Effector CD4-positive, alpha-beta T cell (primary cell): ENCODE measurements at places on chromosomes 13 and 19.

GRCh38 chr13:35876601-35877000 is 254.6 kb downstream of the DCLK1 start:
- no peak for DNase-seq

- no peak for DNase-seq
Observed at GRCh38 chr13:23129331-23129730, 51.4 kb upstream of the SGCG start.

DNA sequence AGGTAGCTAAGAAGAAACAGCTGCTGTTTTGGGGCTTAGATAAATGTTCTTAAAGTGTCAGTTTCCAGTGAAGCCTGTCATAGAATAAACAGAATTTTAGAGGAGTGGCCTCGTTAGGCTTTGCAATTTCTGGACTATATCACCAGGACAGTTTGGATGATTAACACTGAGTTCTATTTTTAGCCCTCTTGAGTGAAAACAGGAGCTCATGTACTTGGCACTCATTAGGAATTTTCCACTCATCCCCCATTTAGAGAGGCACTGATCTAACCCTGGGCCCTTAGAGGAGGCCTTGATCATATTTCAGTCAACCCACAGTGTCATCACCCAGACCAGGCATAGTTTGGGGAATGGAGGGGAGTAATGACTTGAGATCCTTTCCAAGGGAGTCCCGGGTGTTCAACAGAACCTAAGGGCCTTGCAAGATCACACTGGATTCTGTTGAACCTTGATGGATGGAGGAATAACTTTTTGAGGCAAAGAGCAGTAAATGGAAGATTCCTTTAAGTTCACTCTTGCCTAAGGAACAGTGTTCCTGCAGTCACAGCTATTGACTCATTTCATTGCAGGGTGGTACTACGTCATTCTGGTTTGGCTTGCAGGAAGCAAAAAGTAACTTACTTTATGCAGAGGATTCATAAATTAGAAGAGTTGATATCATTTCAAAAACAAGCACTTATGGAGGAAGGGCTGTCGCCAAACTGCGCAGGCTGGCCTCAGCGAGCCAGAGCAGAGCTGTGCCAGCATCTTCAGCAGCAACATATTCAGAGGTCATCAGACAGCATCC is 160.2 kb downstream of the SLC7A1 start:
- DNase-seq: no peak

- DNase-seq: no peak
Observed at GRCh38 chr13:32390048-32390447, 37.9 kb downstream of the N4BP2L1 start.

GRCh38 chr19:46967578-46968032 is 52.0 kb upstream of the NPAS1 start:
- peak; percentile 16 for DNase-seq

- DNase-seq: no peak
Observed at GRCh38 chr19:50239921-50240590, 36.6 kb downstream of the MYH14 start.

DNA sequence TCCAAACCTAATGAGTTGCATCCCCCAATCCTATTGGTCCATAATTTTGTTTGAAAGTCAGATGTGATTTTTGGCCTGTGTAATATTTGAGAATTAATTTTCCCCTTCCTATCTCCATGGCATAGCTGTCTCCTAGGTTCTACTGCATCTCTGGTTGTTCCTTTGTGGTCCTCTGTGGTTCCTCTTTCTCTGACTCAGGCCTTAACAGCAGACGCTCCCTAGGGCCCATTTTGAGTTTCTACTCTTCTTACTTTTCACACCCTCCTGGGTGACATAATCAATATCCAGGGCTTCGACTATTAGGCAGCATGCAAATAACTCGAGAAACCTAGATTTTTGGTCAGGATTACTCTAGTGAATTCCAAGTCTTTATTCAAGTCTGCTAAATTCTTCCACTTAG is 160.7 kb downstream of the RFC3 start:
- DNase-seq: no peak

- DNase-seq: no peak
Observed at GRCh38 chr19:29724102-29724641, 9.1 kb upstream of the C19orf12 start.

GRCh38 chr19:54449701-54450069 is 686 bp downstream of the LENG8 start:
- no peak for DNase-seq

- no peak for DNase-seq
Observed at GRCh38 chr19:9878511-9879196, 43.5 kb downstream of the PIN1 start.

GRCh38 chr19:2354670-2355069 is 5.4 kb upstream of the TMPRSS9 start:
- DNase-seq: no peak

GRCh38 chr19:17209126-17210036 is 5.8 kb upstream of the USE1 start:
- DNase-seq: no peak

DNA sequence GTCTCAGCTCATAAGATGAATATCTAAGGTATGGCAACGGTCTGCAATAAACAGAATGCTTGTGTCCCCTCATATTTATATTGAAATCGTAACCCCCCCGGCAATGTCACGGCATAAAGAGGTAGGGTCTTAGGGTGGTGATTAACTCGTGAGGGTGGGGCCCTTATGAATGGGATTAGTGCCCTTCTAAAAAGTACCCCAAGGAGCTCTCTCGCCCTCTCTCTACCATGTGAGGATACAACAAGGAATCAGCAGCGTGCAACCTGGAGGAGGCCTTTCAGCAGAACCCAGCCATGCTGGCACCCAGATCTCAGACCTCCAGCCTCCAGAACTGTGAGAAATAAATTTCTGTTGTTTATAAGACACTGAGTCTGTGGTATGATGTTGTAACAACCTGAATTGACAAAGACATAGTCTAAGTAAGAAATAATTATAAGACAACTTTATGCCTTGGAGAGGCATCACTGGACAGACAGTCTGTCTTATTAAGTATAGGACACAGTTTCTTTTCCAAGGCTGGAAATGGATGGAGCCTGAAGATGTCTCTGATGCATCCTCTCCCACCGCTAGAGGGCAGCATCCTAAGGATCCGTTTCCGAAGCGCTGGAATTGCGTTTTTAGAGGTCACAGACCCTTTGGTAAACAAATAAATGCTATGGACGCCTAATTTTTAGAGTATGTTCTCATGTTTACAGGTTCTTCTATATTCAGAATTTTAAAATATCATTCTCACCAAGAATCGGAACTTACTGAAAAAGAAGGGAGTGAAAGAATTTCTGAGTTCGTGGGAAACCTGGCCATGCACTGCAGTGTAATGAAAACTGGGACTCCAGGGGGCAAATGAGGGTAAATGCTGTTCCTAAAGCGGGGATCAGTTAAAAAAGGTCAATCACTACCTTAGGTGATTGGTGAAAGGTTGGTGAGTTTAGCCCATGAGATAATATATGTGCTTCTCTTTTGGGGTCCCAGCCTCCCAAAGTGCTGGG is 13.3 kb upstream of the LEUTX start:
- peak; percentile 27 for DNase-seq

DNA sequence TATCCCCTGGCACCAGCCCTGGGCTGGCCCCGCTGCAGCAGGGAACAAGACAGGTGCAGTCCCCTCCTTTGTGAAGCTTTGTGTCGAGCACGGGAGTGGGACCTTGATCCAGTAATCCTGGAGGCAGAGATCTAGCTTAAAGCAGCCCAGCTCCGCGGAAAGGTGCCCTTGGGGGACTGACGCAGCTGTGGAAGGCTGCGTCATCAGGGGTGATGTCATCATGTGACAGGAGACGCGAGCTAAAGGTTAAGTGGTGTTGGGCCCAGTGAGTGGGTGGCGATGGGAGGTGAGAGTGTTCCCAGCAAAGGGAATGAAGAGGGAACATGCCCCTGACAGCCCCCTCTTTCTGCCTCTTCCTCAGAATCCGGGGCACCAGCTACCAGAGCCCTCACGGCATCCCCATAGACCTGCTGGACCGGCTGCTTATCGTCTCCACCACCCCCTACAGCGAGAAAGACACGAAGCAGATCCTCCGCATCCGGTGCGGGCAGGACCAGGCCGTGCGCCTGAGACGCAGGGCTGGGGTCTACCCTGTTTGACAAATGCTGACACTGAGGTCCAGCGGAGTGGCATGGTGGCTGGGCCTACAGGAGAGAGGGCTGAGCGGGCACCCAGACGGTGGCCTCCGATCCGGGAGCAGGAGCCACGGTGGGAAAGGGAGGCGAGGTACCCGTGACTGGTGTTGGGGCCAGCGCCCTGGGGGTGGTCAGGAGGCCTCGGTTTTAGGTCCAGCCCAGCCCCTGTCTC is 2.6 kb downstream of the LHB start:
- no peak for DNase-seq

- no peak for DNase-seq
Observed at GRCh38 chr13:31310786-31311185, 111.0 kb downstream of the B3GLCT start.

DNA sequence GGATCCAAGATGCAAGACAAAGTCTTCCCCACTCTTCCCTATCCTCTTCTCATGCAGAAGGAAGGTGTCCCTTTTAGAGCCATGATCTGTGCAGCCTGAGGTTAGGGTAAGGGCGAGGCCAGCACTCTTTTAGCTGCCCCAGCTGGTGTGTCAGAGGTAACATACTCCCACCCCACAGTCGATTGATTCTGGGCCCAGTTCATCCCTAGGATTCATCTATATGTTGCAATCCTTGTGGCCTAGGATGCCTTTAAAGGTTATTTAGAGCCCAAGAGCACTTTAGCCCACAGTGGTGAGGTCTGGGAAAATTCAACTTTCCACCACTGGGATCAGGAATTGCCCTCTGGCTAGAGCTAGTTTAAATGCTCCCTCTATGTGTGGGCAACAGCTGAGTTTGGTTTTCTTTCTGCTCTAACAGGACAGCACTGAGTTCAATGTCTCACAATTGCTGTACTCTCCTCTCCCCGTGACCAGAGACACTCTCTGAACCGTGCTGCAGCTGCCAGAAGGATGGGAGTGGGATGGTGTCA is 201.3 kb upstream of the SERP2 start:
- no peak for DNase-seq

GRCh38 chr19:51594774-51595109 is 23.7 kb downstream of the ZNF175 start:
- DNase-seq: no peak

GRCh38 chr13:58597552-58597951 is 966.0 kb downstream of the PCDH17 start:
- no peak for DNase-seq

- no peak for DNase-seq
Observed at GRCh38 chr13:68736961-68737360, 1370.7 kb upstream of the ATXN8OS start.
